ENCODE measurements at places on chromosomes 1 and 21.

DNA sequence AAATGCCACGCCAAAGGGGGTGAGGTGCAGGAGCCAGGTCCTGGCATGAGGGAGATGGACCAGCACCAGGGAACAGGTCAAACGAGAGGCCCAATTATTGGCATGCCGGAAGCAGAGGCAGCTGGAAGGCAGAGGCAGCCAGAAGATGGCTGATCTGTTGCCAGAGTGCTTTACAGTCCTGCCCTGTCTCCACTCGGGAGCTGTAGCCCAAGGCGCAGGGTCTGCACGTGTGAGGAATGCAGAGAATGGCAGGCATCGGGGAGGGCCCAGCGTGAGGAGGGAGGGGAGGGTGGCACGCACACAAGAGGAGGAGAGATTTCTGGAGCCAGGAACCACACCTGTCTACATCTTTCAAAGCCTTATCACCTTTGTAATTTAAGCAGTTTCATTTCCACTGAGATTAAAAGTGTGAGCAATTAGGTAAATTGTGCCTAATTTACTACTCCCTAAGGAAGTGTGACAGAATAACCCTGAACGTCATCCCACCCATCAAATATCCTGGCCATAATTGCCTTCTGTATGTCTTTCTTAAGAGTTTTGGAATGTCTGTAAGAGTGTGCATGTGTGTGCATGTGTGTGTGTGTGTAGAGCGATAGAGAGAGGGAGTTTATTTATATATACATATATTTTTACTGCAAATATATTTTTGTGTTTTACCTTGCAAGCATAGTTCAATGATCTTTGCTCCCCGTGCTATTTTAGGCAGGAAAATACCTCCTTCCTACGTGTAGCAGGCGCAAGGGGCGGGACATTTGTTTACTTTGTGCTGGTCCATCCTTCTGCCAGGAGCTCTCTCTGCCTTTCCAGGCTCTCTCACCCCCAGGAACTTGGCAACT is 125.5 kb upstream of the SERBP1 start:
- no peak for DNase-seq

GRCh38 chr1:64754173-64754572 is 9.3 kb downstream of the RAVER2 start:
- DNase-seq = no peak

DNA sequence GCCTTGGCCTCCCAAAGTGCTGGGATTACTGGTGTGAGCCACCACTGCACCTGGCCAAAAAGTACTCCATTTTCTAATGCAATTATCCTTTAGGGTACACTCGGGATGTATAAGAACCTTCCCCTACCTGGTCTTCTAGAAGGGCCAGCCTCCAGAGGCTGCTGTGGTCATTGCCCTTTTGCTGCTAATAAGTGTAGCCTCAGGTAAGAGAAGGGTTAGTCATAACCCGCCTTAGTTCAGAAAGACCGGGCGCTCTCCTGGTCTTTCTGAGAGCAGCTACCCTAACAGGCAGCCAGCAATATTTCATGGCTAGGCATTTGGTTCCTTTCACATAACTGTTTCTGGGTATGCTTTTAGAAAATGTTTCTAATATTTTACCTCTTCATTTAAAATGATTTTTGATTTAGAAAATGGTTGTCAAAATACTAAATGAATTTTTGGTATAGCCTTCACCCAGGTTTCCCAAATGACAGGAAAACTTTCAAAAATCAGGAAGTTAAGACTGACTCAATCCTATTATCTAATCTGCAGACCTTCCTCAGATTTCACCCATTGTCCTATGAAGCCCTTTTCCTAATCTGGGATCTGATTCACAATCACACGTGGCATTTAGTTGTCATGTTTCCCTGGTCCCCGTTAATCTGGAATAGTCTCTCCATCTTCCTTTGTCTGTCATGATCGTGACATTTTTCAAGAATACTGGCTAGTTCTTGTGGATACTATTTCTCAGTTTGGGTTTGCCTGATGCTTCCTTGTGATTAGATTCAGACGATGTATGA is 479.0 kb downstream of the SIPA1L2 start:
- DNase-seq = no peak

DNA sequence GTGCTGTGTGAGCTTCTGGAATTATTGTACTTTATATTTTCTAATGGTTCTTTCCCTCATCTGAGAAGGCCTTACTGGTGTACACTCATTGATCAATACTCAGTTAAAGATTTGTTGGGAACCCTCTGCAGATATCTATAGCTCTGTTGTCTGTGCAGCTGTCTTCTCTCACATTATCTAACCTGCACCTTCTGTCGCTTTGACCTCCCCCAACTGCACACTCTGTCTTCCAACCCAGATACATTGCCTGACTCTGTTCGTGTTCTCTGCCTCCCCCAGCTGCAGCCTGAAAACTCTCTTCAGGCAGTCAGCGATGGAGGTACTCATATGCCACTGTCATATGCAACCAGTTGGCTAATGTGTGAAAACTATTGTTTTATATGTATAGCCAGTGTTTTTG is 334.3 kb downstream of the NCAM2 start:
- no peak for DNase-seq

DNA sequence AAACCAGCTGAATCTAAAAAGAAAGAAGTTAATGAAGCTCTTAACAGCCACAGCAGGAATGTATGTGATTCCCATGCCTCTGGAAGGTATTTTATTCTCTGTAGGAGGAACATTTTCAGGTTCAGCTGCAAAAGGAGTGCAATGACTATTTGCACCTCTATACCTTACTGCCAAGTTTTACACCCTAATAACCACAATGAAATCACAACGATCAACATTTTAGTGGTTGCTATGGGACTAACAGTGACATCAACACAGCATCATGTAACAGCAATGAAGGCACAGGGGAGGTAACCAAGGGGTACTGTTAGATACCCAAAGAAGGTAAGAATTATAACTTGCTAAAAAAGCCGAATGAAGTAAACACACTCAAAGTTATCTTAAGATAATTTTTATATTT is 116.3 kb upstream of the HP1BP3 start:
- DNase-seq = no peak

- peak; percentile 85 for DNase-seq
Observed at GRCh38 chr1:45299981-45300668, 26.6 kb upstream of the HPDL start.

GRCh38 chr1:156662800-156663055 is 14.5 kb downstream of the NES start:
- no peak for DNase-seq

- no peak for DNase-seq
Observed at GRCh38 chr1:236942431-236942830, 61.8 kb downstream of the MT1HL1 start.

DNA sequence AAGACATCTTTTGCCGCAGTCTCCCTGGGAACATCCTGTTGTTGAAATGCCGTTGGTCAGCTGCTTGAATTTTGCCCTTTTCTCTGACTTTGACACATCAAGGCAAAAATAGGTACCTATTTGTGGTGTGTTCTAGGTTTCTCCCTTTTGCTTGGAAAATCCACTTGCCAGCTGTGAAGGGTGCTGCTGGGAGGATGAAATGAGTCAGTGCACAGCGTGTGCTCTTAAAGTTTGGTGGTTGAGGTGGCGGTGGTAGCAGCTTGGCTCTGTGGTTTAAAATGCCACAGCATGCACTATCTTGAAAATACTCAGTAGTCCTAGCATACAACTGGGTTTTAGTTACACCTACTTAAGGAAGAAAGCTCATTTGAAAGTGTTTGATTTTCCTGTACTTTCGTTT is 183.8 kb downstream of the DHRS3 start:
- DNase-seq = no peak

GRCh38 chr1:232704694-232705680 is 75.1 kb upstream of the SIPA1L2 start:
- peak; percentile 25 for DNase-seq

DNA sequence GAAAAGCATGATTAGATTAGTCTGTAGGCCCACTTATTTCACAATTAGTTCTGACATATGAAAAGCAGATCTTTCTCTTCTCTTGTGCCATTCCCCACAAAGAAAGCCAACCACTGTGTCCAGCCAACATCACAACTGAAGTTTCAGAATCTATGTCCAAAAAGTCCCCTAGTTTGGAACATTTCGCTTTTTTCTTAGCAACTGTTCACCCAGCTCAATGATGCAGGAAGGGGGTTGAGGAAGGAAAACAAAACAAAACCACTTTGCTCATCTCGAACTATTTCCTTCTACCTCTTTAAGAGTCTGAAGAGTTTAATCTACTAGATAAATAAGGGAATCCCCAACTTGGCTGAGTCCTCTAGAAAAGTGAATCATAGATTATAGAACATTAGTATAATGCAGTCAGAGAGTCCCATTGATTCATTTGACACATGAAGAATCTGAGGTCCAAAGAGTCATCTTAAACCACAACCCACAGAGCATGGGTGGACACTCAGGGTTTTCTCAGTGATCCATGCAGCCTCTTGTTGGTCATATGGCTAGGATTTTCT is 159.3 kb upstream of the SGIP1 start:
- no peak for DNase-seq

GRCh38 chr1:100076744-100077143 is 56.0 kb downstream of the SASS6 start:
- DNase-seq = no peak

Measured in NCI-H1105 treated with DMSO at 0.1 percent for 48 hours (cell line).